ENCODE measurements at places on chromosomes 2 and 18.

- DNase-seq = no peak
These were observed 71.9 kb upstream of the SLC16A14 start for GRCh38 chr2:230140667-230141066.

DNA sequence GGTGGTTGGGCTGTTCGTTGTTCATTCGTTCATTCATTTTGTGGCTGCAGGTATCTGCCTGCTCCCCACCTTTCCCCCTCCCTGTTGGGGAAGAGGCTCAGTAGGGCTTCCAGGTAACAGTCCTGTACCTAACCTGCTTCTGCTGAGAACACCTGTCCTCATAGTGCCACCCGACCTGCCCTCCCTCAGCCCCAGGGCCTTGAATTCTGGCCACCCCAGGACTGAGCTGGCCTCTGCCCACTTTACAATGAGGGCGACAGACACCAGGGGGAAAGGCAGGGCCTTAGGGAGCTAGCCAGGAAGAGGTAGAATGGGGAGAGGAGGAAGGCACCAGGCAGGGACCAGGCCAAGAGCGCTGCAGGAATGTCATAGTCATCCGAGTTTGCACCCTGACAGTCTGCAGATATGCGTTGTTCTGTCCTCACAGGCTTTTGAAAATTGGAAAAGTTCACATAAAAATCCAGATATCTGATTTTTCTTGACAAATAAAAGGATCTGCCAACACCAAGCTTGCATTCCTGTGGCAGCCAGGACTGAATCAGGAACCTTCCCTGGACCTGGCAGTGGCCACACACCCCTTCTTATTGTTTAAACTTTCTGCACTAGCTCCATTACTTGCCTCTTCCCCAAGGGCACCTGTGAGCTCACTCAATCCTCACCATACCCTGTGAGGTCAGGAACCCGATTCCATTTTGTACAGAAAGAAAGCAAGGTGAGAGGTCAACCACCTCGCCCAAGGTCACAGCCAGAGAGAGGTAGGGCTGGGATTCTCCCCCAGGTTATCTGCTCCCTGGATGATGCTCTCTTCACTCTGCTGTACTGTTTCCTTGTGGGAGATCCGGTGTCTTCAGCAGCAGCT, 35.3 kb upstream of the MRPL33 start:
- DNase-seq = no peak

DNA sequence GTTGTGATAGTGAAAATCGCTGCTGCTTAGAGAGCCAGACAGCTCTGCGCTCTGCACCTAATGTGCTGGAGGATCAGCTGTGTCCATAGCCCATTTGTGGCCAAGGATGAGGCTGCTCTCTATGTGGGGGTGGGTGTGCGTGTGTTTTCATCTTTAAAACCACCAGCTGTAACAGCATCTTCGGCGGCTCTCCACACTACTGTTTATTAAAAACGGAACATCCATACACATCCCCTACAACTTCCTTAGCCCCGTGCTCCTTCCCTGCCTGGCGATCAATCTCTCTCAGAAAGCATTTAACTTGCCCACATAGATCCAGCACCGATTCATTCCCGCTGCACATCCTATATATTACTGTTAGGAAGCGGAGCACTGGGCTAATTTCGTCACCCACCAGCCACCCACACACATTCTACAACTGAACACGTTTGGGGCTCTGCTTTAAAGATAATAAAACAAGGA, 1.6 kb downstream of the CELF4 start:
- no peak for DNase-seq

GRCh38 chr18:37402735-37403099, 162.9 kb downstream of the CELF4 start:
- no peak for DNase-seq

- DNase-seq = no peak
These were observed 37.3 kb downstream of the RHBDD1 start for GRCh38 chr2:226873051-226873620.

DNA sequence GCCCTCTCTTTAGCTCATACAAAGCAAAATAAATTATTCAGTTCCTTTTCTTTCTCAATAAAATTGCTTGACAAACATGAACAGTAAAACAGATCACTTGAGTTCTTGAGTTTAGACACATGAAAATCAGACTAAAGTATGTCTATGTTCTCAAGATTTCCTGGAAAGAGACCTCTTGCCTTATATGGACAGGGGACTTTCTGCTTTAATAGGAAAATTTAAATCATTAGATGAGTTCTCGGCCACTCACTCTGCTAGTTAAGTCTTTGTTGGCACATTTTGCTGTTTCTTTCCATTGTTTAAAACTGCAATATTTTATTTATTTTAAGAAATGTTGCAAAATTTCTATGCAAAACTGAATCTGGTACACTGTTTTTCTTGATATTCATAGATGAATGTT, 207.8 kb downstream of the RND3 start:
- no peak for DNase-seq

- DNase-seq = no peak
These were observed 210.7 kb downstream of the ANKRD30B start for GRCh38 chr18:14958701-14959100.

DNA sequence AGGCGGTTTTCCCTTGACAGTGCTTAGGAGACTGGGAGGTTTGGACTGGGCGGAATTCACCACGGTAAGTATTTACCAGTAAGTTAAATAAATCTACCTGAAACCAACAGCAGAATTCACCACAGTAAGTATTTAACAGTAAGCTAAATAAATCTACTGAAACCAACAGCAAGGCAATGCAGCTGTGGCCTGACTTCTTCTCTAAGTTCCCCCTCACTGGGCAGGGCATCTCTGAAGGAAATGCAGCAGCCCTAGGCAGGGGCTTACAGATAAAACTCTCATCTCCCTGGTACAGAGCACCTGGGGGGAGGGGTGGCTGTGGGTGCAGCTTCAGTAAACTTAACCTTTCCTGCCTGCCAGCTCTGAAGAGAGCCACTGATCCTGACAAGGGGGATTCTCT, 432.5 kb upstream of the LRRTM1 start:
- no peak for DNase-seq

DNA sequence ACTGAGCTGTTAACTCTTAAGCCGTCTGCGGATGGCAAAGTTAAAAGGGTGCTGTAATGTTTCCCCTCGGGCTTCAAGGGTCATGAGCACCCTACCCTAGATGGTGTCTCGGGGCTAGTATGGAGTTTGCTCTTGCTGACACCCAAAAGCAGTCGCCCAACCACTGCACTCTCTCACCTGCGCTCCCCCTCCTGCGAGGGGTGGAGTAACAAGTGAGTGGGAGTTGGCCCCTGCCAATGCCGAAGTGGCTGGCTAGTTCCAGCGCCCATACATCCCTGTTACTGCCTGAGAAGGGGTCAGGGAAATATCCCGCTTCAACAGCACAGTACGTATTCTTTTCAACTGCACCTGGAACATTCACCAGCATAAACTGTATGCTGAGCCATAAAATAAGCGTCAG, 47.5 kb downstream of the FAM117B start:
- no peak for DNase-seq

DNA sequence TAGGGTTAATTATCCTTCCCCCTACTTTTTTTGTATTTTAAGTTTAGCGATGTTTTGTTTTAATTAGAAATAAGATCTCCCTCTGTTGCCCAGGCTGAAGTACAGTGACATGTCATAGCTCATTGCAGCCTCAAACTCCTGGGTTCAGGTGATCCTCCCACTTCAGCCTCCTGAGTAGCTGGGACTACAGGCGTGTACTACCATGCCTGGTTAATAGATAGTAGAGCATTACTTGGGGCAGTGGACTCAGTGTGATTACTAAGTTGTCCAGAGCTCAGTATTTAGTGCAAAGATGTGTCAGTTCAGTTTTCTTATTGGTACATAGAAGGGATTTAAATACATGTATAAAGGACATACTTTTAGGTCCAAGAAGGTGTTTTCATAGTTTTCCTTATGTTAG, 9.5 kb upstream of the ADGRF3 start:
- no peak for DNase-seq

DNA sequence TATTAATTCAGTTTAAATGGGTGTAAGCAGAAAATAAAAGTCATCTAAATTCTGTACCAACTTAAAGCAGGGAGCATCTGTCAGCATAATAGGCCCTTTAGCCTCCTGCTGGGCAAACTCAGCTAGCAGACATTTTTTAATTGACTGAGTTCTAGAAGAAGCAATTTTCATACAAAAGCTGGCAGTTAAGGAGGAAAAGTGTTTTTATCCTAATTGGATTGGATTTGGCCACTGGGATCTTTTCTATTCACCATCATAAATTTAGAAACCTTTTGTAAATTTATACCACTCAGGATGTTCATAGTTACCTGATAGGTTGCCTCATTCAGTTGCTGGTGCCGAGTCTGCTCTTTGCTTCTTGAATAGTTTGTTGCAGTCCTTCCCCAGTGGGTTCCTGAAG, 262.7 kb upstream of the FSIP2 start:
- DNase-seq = no peak

Measured in foreskin melanocyte (primary cell).